Effector CD4-positive, alpha-beta T cell (primary cell): ENCODE measurements at places on chromosomes 6 and 20.

DNA sequence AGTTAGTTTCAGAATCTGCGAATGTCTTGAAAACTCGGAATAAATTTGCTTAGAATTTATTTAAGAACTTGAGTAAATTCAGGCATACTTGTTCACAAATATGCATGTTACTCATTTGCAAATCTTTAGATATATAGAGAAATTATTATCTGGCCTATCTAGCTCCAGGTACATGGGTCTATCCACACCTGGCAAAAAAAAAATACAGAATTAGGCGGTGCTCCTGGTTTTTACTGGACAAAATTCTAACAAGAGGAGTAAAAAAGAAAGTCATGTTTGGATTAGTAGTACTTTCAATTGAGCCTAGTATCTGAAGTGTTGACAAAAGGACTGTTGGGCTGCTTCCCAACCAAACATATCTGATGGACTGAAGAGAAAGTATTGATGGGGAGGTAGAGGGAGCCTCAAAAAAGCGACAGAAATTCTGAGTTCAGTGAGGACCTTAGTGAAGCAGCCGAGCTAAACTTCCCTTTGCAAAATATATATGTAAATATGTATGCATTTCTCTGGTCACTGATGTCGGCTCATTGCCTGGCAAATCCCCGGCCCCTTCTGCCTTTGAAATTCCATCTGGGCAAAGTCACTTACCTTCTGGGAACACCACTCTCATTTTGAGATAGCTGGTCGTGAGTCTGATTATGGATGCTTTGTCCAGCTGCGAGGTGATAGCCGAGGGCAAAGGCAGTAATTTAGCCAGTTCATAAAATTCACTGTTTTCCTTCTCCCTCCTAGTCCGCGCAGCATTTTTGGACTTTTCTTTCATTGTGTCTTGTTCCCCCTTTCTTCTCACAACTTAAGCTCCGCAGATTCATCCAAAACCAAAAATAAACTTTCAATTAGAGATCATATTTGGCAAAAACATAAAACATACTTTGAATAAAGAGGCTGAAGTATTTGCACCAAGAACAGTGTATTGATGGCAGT, 1.8 kb downstream of the SIM1 start:
- no peak for DNase-seq

GRCh38 chr6:40568062-40568708, 19.0 kb downstream of the LRFN2 start:
- no peak for DNase-seq

GRCh38 chr20:41180599-41181333, 43.4 kb downstream of the PLCG1 start:
- DNase-seq, result no peak

DNA sequence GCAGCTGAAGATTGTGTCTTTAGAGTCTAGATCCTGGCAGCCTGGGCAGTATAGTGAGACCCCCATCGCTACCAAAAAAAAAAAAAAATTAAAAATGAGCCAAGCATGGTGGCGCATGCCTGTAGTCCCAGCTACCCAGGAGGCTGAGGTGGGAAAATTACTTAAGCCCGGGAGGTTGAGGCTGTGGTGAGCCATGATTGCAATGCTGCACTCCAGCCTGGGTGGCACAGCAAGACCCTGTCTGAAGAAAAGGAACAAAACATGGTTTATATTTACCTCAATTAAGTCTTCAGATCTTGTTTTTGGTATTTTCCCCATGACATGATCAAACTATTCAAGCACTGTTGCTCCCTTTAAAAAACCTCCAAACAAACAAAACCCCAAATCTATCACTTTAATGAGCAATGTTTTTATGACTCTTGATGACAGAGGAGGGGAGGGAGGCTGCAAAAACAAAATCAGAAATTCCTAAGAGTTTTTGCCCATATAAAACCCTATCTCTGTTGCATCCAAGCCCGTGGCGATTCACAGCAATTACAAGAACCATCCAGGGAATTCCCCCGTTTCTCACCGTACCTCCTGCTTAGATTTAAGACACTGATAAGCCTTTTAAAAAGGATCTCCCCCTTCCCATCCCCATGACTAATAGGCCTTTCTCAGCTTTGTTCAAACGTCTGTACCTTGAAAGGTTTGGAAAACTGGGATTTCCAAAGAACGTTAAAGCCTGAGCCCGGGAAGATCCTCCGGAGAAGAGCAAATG, 259.9 kb downstream of the BMP7 start:
- no peak for DNase-seq

GRCh38 chr6:152209211-152209610, 401.7 kb downstream of the ESR1 start:
- DNase-seq, result no peak

GRCh38 chr6:155154158-155154830, 109.5 kb upstream of the CLDN20 start:
- no peak for DNase-seq

GRCh38 chr6:159100395-159101182, 55.8 kb upstream of the TAGAP start:
- DNase-seq, result no peak

DNA sequence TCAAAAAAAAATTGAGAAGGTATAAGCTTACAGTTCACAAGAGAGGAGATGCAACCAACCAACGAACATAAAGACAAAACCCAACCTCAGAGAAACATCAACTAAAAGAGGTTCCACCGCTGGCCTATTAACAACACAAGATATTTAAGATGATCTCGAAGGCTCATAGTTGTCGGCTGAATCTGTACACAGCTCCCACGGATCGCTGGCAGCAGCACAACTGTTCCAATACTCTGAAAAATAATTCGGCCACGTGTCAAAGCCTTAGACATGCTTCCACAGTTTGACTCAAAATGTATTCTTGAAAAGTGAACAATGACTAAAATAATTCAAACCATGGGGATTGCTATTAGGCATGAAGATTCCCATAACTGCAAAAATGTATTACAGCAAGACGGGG, 13.7 kb downstream of the EXOC2 start:
- DNase-seq, result no peak

- DNase-seq, result no peak
Measured at GRCh38 chr20:38117635-38118034, 47.4 kb downstream of the TGM2 start.

DNA sequence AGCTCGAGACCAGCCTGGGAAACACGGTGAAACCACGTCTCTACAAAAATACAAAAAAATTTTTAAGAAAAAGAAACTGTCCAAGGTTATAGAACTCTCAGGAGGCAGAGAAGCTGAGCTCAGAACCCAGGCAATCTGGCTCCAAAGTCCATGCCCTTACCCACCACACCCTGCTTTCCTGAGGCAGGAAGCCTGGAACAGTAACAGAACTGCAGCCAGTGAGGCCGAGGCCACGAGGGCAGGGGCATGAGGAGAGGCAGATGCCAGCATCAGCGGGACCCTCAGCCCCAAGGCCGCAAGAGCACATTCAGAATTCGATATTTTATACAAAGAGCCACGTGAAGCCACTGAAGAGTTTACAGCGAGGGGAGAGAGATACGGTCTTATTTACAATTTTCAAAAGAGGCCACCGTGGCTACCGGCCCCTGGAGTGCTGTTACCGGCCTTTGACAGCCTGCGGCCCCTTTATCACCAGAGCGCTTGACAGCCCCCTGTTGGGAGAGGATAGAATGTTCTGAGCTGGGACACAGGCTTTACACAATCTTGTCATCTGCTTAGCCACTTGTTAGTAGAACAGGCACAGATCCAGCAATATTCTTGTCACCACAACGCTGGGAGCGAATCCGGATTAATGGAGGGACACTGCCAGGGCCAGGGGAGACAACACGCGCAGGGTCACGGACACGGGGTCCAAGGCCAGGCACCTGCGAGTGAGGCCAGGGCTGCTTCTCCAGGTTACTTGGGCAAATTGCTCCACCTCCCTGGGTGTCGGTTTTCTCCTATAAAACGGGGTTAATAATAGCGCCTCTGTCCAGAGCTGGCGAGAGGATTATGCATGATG, 5.6 kb downstream of the SPATA2 start:
- no peak for DNase-seq

DNA sequence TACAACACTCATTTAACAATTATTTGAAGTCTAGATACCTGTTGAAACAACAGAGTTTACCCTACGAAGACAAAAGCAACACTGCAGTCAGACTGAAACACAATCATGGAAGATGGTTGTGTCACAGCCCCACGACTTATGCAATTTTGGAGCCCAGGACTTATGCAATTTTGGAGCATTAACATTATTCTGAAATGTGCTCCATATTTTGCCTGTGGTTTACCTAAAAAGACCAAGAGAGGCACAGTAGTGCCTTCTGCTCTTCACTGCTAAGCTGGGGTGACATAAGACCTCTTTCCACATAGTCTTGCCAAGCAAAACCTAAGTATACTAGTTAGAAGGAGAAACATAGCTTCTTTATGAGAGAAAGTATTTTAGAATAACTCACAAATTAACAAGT, 216.5 kb downstream of the PTPRK start:
- DNase-seq, result no peak

GRCh38 chr20:47318027-47318585, 38.4 kb downstream of the ZMYND8 start:
- no peak for DNase-seq

GRCh38 chr20:13274275-13274861, 53.3 kb downstream of the ISM1 start:
- DNase-seq, result no peak

DNA sequence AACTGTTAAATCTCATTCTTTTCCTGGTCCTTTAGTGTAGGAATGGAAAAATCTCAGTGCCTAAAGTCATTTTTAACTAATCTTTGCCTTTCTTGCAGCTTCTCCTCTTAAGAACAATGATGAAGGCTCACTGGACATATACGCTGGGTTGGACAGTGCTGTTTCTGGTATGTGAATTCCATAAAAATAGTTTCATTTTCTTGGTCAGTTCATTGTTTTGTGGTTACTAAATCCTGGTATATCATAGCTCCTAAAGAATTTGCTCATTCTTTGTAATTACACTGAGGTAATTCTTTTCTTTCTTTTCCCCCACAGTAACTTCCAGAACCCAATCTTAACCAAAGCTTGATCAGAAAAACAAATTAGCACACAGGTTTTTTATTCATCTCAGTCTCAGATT, 23.4 kb downstream of the CASP8AP2 start:
- no peak for DNase-seq

- DNase-seq, result no peak
Measured at GRCh38 chr6:25023781-25024180, 88.0 kb upstream of the RIPOR2 start.

DNA sequence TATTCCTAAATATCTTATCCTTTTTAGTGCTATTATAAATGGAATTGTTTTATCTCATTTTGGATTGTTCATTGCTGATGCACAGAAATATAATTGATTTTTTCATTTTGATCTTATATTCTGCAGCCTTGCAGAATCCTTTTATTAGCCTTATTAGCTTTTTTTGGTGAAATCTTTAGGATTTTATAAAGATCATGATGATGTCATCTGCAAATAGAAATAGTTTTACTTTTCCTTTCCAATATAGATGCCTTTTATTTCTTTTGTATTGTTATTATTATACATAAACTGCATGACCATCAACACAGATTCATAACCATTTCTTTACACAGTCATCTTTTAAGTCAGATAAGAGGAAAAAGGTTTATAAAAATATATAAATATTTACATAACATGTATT, 16.9 kb upstream of the PSMF1 start:
- DNase-seq, result no peak
